Body of pancreas (tissue), 4 donors: ENCODE measurements at places on chromosomes 6 and 20.

GRCh38 chr6:134594881-134595280 is 277.0 kb upstream of the SGK1 start:
- no peak for DNase-seq

GRCh38 chr20:43926287-43927050 is 11.8 kb downstream of the TOX2 start:
- no peak for DNase-seq

GRCh38 chr6:98487612-98488011 is 346.8 kb upstream of the POU3F2 start:
- no peak for DNase-seq

- no peak for DNase-seq
Measured at GRCh38 chr6:168951217-168951616, 302.4 kb downstream of the THBS2 start.

GRCh38 chr6:3211681-3212080 is 15.8 kb downstream of the TUBB2B start:
- peak; percentile 57 for DNase-seq

GRCh38 chr20:4008026-4008413 is 7.3 kb downstream of the RNF24 start:
- DNase-seq = no peak

GRCh38 chr6:50305660-50306059 is 255.9 kb upstream of the DEFB112 start:
- DNase-seq = no peak

- no peak for DNase-seq
Measured at GRCh38 chr20:37235065-37235464, 26.5 kb downstream of the GHRH start.

GRCh38 chr20:31707258-31707615 is 15.4 kb downstream of the BCL2L1 start:
- no peak for DNase-seq

DNA sequence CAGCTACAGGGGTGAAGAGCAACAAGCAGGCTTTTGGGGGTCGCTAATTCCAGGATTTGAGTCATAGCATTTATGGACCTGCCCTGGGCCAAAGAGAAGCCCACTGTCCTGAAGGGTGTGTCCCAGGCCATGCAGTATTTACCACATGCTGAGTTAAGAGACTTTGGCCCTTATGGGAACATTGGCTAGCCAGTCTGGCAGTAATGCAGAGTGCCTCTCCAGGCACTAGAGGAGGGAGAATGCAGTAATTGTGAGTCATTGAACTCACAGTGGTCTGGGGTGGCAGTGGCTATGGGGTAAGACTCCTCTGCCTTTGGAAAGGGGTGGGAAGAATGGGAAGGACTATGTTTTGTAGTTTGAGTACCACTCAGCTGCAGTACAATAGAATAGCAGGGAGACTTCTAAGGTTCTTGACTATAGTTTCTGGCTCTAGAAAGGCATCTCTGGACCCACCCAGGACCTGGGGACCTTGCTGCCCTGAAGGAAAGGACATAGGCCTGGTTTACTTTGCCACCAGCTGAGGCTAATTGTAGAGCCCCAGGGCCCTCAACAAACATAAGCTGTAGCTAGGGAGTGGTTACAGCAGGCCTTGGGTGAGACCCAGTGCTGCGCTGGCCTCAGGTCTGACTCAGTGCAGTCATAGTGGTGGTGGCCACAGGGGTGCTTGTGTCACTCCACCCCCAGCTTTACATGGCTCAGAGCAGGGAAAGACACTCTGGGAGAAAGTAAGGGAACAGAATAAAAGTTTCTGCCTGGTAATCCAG is 520.9 kb downstream of the HTR1B start:
- no peak for DNase-seq

GRCh38 chr6:134519465-134519864 is 201.6 kb upstream of the SGK1 start:
- no peak for DNase-seq

- no peak for DNase-seq
Measured at GRCh38 chr6:35128042-35128441, 13.1 kb downstream of the TCP11 start.

GRCh38 chr6:56690519-56691285 is 48.0 kb upstream of the DST start:
- no peak for DNase-seq

DNA sequence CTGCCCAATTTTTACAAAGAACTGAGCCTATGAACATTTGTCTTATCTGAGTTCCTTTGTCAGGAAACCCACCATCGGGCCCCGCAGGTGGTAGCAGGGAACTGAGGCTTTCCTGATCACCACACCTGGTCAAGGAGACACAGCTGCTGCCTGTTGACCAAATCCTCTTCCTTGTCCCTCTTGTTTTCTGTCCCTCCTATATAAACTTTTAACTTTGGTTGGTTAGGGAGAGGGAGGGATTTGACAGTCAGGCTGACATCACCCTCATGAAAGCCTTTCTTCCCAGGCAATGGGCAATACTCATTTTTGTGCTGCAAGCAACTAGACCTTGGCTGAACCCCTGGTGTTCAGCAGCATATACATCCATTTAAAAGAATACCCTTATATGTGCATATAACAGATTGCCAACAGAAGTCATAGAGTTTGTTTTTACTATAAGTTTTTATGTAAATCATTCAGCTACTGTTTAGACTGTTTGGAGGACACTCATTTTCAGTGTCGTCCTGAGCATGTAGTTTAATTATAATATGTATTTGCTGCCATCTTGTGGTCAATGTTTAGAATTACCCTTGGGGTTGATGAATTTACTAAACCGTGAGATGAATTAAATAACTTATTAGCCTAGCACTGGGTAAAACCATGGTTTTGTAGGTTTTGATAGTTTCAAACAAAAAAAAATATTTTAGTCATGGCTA is 17.0 kb downstream of the CRISP1 start:
- no peak for DNase-seq

DNA sequence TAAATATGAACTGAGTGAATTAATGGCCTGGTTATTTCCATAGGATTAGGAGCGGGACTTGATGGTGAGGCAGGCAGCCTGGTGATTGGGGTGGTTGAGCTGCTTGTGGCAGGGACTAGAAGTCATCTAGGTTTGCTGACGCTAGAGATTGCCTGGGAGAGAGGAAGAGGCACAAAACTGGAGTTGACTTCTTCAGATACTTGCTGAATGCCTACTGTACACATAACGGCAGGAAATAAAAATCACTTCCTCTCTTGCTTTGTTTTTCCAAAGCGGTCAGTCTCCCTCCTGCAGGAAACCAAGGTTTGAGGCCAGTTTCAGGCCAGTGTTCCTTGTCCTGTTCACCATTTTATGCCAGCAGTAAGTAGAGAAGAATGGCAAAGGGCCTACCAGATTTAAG is 36.7 kb upstream of the MYLIP start:
- DNase-seq = no peak
